Dermis microvascular lymphatic vessel endothelial cell (primary cell): ENCODE measurements at places on chromosomes 12 and 14. TPM values are rescaled to one million over a fixed set of nuclear protein-coding genes. Genes with fewer than 3 reads are reported as not detected.

CLEC14A gene
- 84.2 and 116 TPM in 2 replicates for total RNA-seq

CFAP251 gene
- total RNA-seq, result 2.3 and 4.2 TPM in 2 replicates

SLC2A3 gene
- 27.4 and 34.1 TPM in 2 replicates for total RNA-seq

HOXC12 gene
- not detected in 2 replicates for total RNA-seq

SERPINA12 gene
- not detected in 2 replicates for total RNA-seq

LRRC43 gene
- total RNA-seq, result 1.1 and 1.5 TPM in 2 replicates

ANKRD13A gene
- total RNA-seq, result 46.1 and 63.8 TPM in 2 replicates

NRL gene
- 1.4 and 1.8 TPM in 2 replicates for total RNA-seq

SLC38A4 gene
- total RNA-seq, result 2.3 and 3.2 TPM in 2 replicates

FLVCR2 gene
- 1.6 and 1.8 TPM in 2 replicates for total RNA-seq

ACOT6 gene
- not detected in 2 replicates for total RNA-seq

RTL1 gene
- not detected in 2 replicates for total RNA-seq

RND1 gene
- 3.2 and 6.1 TPM in 2 replicates for total RNA-seq
